ENCODE measurements at places on chromosomes 1 and 21. TPM values are rescaled to one million over a fixed set of nuclear protein-coding genes. Genes with fewer than 3 reads are reported as not detected.

The LCE1E gene
- total RNA-seq: not detected

The CCDC17 gene
- total RNA-seq: 0.78 TPM

The CELA3B gene
- not detected for total RNA-seq

DNA sequence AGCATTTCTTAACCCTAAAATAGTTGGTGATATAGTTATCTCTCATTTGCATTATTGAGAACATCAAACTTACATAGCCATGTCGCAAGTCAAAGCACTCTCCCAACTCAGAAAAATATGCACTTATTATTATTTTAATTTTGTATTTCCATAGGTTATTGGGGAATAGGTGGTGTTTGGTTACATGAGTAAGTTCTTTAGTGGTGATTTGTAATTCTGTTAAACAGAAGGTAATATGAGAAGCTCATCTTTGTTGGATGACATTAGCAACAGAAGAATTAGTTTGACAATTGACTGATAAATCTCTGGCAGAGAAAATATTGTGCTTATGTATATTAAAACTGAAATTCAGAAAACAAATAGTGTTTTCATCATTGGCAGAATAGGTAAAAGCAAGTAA, 154.8 kb downstream of the NFIA start:
- DNase-seq: no peak

DNA sequence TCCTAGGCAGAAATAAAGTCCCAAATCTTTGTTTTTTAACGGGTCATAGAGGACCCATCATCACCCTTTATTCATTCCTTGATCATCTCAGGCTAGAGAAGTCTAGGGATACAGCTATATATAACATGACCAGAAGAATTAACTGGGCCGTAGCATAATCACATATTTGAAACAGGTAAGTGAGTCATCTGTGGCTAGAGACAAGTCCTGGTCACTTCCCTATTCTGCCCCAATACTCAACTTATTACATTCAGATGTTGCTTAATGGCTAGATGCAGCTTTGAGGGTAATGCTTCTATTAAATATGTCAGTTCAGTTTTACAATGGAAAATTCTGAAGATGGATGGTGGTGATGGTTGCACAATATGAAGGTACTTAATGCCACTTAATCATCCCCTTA, 47.0 kb downstream of the EXO1 start:
- DNase-seq: no peak

The SYTL1 gene
- 0.05 TPM for total RNA-seq

Data from myocyte (in vitro differentiated cells).